CD4-positive, alpha-beta memory T cell (primary cell): ENCODE measurements at places on chromosomes 5 and 9. TPM values are rescaled to one million over a fixed set of nuclear protein-coding genes. Genes with fewer than 3 reads are reported as not detected.

GRCh38 chr9:38129366-38129765 lies 60.3 kb upstream of the SHB start:
- DNase-seq, result no peak

GRCh38 chr5:135333732-135334515 lies 65.1 kb downstream of the MACROH2A1 start:
- no peak for DNase-seq

DNA sequence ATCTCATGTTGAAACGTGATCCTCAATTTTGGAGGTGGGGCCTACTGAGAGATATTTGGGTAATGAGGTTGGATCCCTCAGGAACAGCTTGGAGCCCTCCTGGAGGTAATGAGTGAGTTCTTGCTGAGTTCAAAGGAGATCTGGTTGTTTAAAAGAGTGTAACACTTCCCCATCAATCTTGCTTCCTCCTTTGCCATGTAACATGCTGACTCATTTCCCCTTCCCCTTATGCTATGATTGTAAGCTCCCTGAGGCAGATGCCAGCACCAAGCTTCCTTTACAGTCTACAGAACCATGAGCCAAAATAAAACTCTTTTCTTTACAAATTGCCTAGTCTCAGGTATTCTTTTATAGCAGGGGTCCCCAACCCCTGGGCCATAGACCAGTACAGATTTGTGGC lies 352.3 kb downstream of the SLCO4C1 start:
- no peak for DNase-seq

Gene CDC20B
- total RNA-seq, result not detected

- no peak for DNase-seq
Measured at GRCh38 chr5:172758077-172758833, 12.7 kb downstream of the DUSP1 start.

Gene RFK
- total RNA-seq, result 13.5 TPM

GRCh38 chr5:36839489-36840476 lies 36.8 kb upstream of the NIPBL start:
- no peak for DNase-seq

GRCh38 chr9:20084125-20084524 lies 295.3 kb upstream of the SLC24A2 start:
- DNase-seq, result no peak

GRCh38 chr5:30572279-30572678 lies 621.2 kb upstream of the CDH6 start:
- DNase-seq, result no peak

Gene PCDHA9
- not detected for total RNA-seq

- no peak for DNase-seq
Measured at GRCh38 chr5:137461391-137462264, 37.5 kb downstream of the SPOCK1 start.

Gene LHX3
- not detected for total RNA-seq

Gene NOXA1
- 4.5 TPM for total RNA-seq

GRCh38 chr5:17075236-17075635 lies 139.1 kb upstream of the MYO10 start:
- no peak for DNase-seq

Gene ZNF346
- total RNA-seq, result 29.1 TPM

DNA sequence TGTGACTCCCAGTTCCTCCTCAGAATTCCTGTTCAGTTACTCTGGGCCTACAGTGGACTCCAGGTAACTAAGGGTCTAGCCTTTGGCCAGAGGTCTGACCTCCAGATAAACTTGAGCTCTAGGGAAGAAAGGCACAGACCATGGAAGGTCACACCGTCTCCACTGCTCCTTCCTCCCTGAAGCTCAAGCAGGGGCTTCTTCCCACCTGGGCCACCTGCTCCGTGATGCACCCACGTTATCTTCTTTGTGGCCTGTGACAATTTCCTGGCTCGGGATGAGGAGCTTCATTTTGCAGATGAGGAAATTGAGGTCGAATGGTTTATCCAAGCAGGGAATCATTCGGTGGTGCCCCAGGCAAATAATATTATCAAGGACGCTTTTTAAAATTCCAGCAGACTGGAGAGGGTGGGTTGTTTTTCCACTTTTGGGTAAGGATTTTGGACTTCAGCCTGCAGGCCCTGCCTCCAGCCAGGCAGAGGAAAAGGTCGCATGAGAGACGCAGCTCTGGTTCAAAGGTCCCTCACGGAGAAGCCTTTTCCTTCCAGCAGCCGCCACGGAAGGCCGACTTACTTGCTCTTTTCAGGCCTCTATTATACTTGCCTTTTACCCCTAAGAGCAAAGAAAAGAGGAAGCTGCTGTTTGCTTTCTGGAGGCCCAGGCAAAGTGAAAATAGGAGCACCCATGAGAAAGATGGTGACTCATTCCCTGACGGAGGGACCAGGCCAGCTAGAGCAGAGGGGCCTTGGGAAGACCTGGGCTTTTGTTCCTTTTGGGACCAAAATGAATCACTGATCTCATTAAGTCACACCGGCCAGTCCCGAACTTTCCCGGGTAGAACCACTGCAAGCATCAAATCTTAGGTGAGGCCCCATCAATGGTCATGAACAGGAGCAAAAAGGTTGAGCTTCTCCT lies 22.8 kb upstream of the DUSP1 start:
- DNase-seq, result no peak

- DNase-seq, result no peak
Measured at GRCh38 chr5:96297290-96297689, 135.8 kb downstream of the PCSK1 start.

DNA sequence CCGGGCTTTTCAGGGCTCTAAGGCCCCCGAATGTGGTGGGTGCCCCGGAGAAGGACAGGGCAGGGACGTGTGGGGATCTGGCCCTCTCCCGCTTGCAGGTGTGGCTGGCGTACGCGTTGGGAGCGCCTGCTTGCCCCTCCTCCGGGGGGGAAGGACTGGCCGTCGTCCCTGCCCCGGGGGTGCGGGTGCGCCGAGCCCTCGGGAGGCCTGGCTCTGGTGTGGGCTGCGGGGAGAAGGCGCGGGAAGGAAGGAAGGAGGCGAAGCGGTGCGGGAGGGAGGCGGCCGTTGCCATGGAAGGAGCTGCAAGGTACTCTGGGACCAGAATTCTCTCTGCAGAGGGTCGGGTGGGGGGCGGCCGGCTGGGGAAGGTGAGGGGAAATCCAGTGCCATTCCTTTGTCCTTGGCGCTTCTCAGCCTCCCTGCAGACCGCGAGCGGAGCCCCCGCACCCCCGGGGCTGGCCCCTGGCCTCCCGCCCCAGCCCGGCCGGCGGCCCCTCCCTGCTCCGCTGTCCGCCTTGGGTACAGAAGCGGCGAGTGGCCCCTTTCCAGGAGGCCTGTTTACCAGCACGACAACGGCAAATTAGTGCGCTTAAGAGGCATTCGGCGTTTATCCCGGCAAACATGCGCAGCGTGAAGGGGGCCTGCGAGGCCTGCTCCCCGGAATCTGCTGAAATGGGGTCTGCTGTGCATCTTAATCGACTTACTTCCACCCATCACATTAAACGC lies 67.1 kb upstream of the UNC5A start:
- DNase-seq, result no peak

- no peak for DNase-seq
Measured at GRCh38 chr9:128349125-128349524, 8.8 kb downstream of the SLC27A4 start.

Gene PCDHA1
- not detected for total RNA-seq

DNA sequence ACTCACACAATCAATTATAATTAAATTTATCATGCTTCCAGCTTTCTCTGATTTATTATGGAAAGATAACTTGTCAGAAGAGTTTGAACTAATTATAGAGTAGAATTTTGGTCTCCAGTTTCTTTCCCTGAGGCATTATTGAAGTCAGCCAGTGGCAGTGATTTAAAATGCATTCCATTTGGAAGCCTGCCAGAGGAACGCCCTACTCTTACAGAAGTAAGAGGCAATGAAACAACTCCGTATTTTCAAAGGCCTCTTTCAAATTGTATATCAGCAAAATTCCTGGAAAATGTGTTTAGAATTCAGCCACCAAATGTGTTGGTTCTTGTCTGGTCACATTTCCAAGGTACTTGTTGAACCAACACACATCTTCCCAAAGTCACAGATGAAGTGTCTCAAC lies 640.9 kb downstream of the SEMA5A start:
- DNase-seq, result no peak

GRCh38 chr9:78366827-78367226 lies 69.9 kb downstream of the PSAT1 start:
- no peak for DNase-seq

DNA sequence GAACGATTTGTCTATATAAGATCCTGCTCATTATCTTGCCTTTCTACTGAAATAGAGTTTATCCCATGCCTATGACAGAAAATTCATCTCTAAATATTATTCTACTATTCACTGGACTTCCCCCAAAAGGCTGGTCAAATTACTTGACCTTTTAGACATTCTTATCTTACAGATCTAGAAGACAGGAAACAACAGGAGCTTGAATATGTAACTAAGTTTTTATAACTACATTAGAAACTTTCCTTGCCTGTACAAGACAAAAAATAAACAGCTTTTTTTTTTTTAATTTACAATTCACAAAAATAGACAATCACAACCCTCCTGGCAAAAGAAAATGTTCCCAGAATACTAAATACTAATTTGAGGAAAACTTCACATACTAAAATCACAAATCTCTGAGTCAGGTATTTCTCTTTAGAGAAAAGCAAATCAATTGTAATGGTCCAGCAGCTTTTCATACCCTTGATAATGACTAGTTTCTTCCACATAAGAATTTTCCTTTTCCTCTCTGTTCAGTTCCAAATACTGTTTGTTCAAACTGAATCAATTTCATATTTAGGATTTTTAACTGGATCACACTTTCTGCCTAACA lies 68.6 kb downstream of the MLLT3 start:
- no peak for DNase-seq

DNA sequence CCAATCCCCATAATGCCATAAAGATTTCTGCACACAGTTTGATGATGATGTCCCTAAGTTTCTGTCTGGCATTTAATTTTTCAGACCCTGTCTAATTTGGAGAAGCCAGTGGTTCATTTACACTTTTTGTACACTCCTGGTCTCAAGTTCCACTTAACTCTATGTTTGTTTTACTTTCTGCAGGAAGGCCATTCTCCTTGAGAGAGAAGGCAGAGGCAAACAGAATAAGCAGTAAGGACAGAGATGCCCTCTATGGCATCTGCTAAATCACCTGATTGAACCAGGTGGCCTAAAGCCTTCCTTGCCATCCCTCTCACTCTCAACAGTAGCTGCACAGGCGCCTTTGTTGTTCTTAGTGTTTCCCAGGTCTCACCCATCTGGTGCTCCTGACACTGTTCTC lies 86.1 kb upstream of the LRRTM2 start:
- DNase-seq, result no peak

DNA sequence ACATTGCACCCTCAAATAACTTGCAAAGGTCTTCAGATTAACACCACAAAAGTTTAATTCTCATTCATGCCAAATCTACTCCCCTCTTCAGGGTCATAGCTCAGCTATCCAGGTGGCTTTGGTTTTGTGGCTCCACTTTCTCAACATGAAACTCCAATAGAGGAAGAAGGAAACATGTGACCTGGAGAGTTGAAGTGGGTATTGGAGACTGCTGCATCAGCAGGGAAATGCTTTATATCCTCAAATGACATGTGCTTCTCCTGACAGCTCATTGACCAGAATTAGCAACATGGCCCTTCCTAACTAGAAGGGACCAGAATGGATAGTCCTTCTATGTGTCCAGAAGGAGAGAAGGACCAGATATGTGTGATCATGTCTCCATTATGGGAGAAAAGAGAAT lies 73.6 kb downstream of the TLR4 start:
- DNase-seq, result no peak

- DNase-seq, result no peak
Measured at GRCh38 chr5:151493665-151494064, 46.3 kb downstream of the SLC36A1 start.

GRCh38 chr9:115495052-115495635 lies 377.2 kb upstream of the TNC start:
- no peak for DNase-seq

Gene GARIN3
- total RNA-seq, result not detected

Gene LCN6
- not detected for total RNA-seq

DNA sequence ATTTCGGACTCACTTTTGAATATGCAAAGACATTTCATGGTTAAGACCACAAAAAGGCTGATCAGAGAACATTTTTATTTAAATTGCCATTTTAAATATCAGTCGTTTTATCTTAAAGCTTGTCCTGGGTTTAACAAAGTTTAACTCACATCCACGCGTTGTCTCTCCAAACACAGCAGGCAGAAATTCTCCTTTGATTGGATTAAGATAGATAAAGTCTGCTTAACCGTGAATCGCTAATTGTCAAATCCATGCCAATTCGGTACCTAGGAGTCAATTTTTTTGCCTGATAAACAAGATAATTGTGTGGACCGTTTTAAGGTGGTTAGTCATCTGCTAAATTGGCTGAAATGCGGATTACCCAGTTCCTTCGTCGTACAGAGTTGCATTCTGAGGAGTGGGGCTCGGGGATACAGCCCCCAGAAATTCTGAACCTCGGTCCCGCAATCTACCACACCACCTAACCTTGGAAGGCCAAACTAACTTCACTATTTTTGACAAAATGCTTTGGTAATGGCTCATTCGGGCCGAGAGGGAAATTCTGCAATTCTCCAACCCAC lies 665 bp upstream of the BTF3 start:
- no peak for DNase-seq

Gene SPINK13
- not detected for total RNA-seq

DNA sequence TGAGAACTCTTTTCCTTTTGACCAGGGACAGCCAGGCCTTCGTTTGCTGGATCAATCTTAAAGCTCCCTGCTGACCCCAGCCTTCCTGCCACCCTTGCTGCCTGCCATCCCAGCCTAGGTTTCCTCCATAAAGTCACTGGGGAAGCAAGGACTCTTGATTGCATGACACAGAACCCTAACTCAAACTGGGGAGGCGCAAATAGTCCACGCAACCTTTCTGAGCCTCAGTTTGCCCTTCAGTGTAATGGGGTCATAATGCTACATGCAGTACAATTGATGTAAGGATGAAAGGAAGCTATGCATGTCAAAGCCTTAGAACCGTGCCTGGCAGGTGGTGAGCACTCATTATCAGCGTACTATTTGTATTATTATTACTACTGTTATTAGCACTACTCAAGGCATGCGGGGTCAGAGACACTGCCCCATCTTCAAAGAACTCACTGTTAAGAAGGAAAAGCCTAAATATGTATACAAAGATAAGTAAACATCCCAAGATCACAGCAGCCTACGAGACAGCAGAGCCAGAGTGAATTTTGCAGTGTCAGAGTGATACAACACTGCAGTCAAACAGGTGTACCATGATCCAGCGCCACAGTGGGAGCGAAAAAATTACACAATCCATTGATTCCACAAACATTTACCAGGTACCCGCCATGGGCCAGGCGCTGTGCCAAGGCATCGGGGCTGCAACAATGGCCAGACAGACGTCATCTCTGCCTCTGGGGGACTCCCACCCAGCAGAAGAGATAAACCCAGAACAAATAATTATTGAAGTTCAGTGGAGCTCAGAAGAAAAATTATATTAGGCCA lies 16.9 kb upstream of the CPLX2 start:
- no peak for DNase-seq

Gene PCDHAC2
- not detected for total RNA-seq

Gene C9orf153
- total RNA-seq, result 0.87 TPM
